ENCODE measurements at places on chromosomes 7 and 10. TPM values are rescaled to one million over a fixed set of nuclear protein-coding genes. Genes with fewer than 3 reads are reported as not detected.
A peak's percentile ranks its signal among the peaks of the same experiment; 100 is the strongest.

CTAGE15 gene
- 0.28 TPM for total RNA-seq

ACSM6 gene
- total RNA-seq, result not detected

CPA4 gene
- not detected for total RNA-seq

RELN gene
- 69.8 TPM for total RNA-seq

MOGAT3 gene
- total RNA-seq, result 1.8 TPM

PDZD7 gene
- total RNA-seq, result 0.09 TPM

ASIC3 gene
- total RNA-seq, result 1.0 TPM

EPO gene
- 1.5 TPM for total RNA-seq

DNA sequence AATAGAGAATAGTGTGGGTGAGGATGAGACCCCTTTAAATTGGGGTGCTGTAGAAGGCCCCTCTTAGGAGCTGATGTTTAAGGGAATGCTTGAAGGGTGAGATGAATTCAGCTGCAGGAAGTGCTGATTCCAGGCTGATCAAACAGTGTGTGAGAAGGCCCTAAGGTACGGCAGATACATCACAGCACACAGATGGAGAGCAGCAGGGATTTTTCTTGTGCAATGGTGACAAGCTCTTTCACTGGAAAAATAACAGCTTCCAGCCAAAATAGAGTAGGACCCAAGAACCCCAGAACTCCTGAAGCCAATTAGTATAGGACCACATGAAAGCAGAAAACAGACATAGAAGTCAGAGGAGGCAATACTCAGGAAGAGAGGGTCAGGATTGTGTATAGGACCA, 296.9 kb downstream of the ADRA2A start:
- DNase-seq, result no peak
- H3K36me3 ChIP-seq, result no peaks in the 10 kb centered on the region
- no peaks in the 10 kb centered on the region for H3K4me1 ChIP-seq

- no peak overlapping the region for H3K4me3 ChIP-seq
- H3K4me1 ChIP-seq, result no peaks in the 10 kb centered on the region
- DNase-seq, result no peak
- no peaks in the 10 kb centered on the region for H3K36me3 ChIP-seq
Observed at GRCh38 chr7:40658729-40659128, 523.9 kb downstream of the SUGCT start.

DNA sequence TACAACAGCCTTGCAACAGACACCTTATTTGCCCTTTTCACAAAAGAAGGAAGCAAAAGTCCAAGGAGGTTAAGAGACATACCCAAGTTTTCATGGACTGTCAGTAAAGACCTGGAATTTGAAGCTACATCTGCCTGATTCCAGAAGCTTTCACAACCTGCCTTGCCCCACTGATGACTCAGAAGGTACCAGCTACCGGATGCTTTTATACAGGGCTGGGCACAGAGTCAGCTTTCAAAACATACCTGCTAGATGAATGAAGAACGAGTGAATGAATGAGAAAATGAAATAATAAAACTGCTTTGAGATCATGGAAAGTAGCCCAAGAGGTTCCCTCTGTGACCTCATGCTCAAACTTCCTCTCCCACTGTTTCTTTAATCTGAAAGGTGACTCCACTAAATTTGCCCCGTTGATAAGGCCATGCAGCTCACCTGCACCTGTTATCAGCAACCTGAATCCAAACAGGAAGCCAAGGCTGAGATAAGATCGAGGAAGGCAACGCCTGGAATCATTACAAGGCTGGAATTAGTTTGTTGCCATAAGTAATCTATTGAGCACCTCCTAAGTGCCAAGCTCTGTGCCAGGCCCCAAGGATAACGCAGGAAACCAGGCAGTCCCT, 151.5 kb downstream of the WDR11 start:
- H3K27ac ChIP-seq, result no peak overlapping the region
- H3K4me1 ChIP-seq, result no peaks in the 10 kb centered on the region
- no peak for DNase-seq
- no peaks in the 10 kb centered on the region for H3K27me3 ChIP-seq

- no peaks in the 10 kb centered on the region for H3K27me3 ChIP-seq
- no peak overlapping the region for H3K27ac ChIP-seq
- H3K36me3 ChIP-seq, result no peaks in the 10 kb centered on the region
- no peak overlapping the region for H3K4me3 ChIP-seq
- H3K4me1 ChIP-seq, result no peaks in the 10 kb centered on the region
Observed at GRCh38 chr10:10727812-10728211, 289.9 kb upstream of the CELF2 start.

DNA sequence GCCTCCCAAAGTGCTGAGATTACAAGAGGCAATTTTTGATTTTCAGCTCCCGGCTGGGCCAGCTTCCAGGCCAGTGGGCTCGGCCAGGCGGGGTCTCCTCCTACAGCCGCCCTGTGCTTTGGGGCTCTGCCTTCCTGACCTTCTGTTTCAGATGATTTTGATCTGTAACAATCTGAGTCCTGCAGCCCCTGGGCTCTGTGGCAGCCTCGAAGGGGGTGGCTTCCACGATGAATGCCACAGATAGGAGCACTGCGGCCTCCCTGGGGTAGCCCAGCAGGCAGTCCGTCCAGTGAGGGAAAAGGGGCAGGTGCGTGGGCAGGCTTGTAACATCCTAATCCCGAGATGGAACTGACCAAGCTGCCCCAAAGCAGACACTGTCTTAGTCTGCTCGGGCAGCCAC, 177.5 kb downstream of the DNAJB6 start:
- DNase-seq, result peak; percentile 22
- no peaks in the 10 kb centered on the region for H3K36me3 ChIP-seq
- H3K27ac ChIP-seq, result no peak overlapping the region
- no peaks in the 10 kb centered on the region for H3K27me3 ChIP-seq
- H3K4me3 ChIP-seq, result no peak overlapping the region
- no peaks in the 10 kb centered on the region for H3K4me1 ChIP-seq

GRCh38 chr7:93036807-93037206, 81.0 kb downstream of the SAMD9 start:
- H3K4me1 ChIP-seq, result no peaks in the 10 kb centered on the region
- no peaks in the 10 kb centered on the region for H3K27me3 ChIP-seq
- H3K27ac ChIP-seq, result no peak overlapping the region
- DNase-seq, result no peak
- no peaks in the 10 kb centered on the region for H3K36me3 ChIP-seq

DNA sequence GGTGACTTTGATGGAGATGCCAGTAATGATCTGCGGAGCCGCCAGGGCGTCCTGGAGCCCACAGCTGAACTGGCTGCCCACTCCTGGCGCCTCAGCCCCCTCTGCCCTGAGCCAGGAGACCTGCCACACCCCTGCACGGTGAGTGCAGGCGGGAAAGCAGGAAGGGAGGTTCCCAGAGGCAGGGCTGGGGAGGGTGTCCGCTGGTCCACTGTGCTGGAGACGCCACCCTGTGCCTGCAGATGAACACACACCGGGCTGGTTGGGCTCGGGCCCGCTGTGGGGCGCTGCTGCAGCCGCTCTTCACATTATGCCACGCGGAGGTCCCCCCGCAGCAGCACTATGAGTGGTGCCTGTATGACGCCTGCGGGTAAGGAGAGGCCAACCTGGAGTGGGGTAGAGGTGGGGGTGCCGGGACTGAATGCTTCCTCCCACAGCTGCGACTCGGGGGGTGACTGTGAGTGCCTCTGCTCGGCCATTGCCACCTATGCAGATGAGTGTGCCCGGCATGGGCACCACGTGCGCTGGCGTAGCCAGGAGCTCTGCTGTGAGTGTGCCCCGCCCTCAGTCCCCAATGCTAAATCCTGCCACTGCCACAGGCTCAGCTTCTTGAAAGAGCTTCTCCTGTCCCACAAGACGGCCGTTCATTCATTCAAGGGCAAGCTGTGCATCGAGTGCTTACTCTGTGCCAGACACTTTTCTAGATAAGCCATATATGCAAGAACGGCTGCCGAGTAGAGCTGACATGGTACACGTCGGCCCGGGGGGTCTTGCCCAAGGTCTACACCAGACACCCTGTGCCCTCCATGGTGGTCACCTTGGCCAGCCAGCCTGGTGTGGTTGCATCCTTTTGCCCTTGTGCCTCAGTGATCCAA, 14.3 kb upstream of the ZNF467 start:
- peaks cover 11% of the 10 kb centered on the region for H3K4me1 ChIP-seq
- H3K4me3 ChIP-seq, result no peak overlapping the region
- DNase-seq, result no peak
- no peaks in the 10 kb centered on the region for H3K27me3 ChIP-seq
- no peaks in the 10 kb centered on the region for H3K36me3 ChIP-seq
- H3K27ac ChIP-seq, result no peak overlapping the region

- H3K27ac ChIP-seq, result no peak overlapping the region
- H3K36me3 ChIP-seq, result peaks cover 15% of the 10 kb centered on the region
- no peak for DNase-seq
- no peaks in the 10 kb centered on the region for H3K27me3 ChIP-seq
- H3K4me3 ChIP-seq, result no peak overlapping the region
Observed at GRCh38 chr10:72392571-72392970, 37.9 kb upstream of the DNAJB12 start.

- no peaks in the 10 kb centered on the region for H3K36me3 ChIP-seq
- no peak overlapping the region for H3K27ac ChIP-seq
- H3K27me3 ChIP-seq, result no peaks in the 10 kb centered on the region
- no peak overlapping the region for H3K4me3 ChIP-seq
- DNase-seq, result no peak
- H3K4me1 ChIP-seq, result no peaks in the 10 kb centered on the region
Observed at GRCh38 chr7:144391823-144392255, 11.7 kb downstream of the NOBOX start.

Data from liver (tissue), 10 donors.